ENCODE measurements at places on chromosomes 6 and 20. TPM values are rescaled to one million over a fixed set of nuclear protein-coding genes. Genes with fewer than 3 reads are reported as not detected.

DNA sequence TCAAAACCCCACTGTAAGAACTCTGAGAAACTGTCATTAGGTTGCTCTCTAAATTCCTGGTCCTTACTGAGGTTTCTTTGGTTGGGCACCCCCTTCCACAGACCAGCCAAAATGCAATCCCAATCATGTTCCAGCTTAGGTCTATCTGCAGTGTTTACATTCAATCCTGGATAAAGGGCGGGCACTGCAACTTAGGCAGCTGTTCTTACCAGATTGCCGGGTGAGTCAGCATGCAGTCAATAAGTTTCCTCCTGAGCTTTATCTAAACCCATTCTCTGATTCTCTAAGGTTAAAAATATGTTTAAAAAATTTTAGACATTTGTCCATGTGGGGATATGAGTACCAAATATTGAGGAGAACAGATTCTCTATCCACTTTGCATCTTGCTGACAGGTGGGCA is 197.8 kb downstream of the HAO1 start:
- DNase-seq: no peak

DNA sequence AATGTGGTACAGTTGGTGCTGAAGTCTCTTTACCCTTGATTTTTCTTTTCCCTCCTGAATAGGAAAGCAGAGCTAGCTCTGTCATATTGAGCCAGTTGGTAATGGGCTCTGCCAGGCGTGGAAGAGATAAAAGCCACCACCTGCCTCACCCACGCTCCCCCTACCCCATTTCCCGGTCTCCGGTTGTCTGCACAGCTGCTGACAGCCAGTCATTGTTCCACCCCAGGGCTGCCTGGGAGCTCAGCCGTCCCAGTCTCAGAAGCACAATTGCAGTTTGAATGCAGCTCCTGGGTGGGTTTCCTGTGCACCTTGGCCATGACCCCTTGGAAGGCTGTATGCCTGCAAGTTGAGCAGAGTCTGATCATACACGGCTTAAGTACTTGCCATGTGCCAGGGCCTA is 675.2 kb upstream of the FLRT3 start:
- DNase-seq: no peak

DNA sequence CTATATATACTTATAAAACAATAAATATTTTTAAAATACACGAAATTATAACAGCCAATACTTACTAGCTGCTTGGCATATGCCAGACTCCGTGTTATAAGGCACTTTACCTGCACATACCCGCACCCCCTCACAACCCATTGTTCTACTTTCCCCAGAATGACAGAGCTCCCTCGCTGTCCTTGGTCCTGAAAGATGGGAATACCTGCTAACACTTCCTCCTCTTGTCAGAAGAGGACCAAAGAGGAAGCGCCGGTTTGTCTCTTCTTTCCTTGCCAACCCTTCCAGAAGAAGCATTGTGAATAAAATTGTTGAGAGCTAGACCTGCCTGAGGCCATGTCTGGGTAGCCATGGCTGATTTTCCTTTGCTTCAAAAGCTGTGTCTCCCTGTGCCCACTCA is 149.3 kb downstream of the PTPRT start:
- no peak for DNase-seq

- DNase-seq: no peak
Measured at GRCh38 chr6:346386-347030, 45.0 kb upstream of the IRF4 start.

- DNase-seq: no peak
Measured at GRCh38 chr6:163151212-163151611, 263.3 kb upstream of the QKI start.

DNA sequence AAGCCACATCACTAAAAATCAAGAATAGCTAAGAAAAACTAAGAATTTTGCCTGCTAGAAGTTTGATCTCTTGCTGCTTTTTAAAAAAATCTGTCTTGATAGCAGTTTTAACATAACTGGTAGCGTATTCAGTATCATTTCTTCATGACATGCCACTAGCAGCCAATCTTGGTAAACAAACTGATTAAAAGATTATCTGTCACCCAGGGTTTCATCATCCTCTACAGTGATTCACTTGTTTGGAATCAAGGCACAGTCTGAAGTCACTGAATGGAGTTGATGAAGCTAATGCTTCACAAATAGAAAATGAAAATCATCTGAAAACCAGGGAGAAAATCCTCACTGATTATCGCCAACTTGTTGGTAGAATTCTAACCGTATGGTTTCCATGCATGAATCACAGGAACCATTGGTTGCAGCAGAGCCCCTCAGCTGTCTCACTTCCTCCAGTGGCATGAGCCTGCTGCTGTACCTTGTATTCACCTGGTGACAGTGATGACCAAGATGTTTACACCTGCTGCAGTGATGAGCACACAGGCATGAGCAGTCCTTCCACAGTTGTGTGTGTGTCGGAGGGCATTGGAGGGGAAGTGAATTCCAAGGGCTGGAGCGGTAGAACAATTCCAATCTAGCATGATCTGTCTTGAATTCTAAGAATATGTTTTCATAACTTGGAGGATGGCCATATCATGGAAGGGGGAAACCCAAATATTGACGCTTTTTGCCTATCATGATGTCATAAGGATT is 275.0 kb downstream of the KHDC1L start:
- DNase-seq: no peak

- no peak for DNase-seq
Measured at GRCh38 chr6:20919677-20920385, 385.6 kb downstream of the CDKAL1 start.

- no peak for DNase-seq
Measured at GRCh38 chr6:80523531-80523997, 417.1 kb downstream of the BCKDHB start.

GRCh38 chr6:11288065-11288464 is 55.6 kb upstream of the NEDD9 start:
- DNase-seq: no peak

DNA sequence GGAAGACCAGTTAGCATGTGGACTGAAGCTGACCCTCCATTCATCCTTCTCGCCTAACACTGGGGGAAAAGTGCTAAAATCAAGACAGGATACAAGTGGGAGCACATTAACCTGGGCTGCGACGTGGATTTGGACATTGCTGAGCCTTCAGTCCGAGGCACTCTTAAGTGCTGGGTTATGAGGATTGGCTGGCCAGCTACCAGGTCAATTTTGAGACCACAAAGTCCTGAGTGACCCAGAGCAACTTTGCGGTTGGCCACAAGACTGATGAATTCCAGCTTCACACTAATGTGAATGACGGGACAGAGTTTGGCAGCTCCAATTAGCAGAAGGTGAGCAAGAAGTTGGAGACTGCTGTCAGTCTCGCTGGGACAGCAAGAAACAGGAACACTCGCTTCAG is 20.7 kb downstream of the FUCA2 start:
- no peak for DNase-seq

GRCh38 chr6:112407101-112407590 is 60.0 kb downstream of the RFPL4B start:
- DNase-seq: no peak

DNA sequence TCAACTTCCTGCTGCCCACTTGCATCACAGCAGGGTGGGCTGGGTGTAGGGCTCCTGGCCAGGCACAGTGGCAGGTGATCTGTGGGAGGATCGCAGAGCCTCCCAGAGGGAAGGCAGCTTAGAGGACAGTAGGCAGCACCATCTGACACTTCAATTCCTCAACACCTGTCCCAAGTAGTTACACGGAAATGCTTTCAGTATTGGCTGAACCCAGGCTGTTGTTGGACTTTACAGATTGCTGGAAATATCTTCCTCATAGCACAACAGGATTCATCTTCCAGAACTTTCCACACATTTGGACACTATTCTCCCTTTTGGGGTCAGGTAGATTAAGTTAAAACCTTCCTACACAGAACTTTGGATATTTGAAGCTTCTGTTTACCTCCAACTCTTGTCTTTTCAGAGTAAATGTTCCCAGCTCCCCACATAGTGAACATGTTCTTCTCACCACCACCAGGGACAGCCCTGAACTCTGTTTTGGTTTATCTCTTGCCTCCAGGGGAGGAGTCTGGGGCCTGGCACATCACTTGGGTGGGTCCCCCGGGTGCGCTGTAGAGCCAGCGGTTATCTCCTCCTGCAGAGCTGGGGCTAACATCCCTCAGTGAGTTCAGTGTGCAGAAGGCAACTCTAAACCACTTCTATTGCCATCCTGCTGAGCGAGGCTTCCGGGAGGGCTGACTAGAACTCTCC is 3.5 kb upstream of the SLC22A2 start:
- DNase-seq: peak; percentile 53

- DNase-seq: no peak
Measured at GRCh38 chr20:49785852-49786175, 26.8 kb upstream of the SLC9A8 start.

GRCh38 chr6:106197441-106197840 is 111.3 kb downstream of the PRDM1 start:
- no peak for DNase-seq

GRCh38 chr20:48242623-48243022 is 457.3 kb upstream of the SULF2 start:
- DNase-seq: no peak

DNA sequence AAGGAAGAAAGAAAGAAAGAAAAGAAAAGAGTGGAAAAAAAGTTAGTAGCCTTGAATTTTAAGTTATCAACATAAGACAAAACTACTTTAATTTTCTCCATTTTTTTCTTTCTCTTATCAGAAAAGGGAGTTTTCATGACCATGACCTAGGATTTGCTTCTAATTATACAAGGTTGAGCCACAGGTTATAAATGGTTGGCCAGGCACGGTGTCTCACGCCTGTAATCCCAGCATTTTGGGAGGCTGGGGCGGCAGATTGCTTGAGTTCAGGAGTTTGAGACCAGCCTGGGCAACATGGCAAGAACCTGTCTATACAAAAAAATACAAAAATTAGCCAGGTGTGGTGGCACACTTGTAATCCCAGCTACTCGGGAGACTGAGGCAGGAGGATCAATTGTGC is 7.8 kb upstream of the MTRES1 start:
- DNase-seq: no peak

- no peak for DNase-seq
Measured at GRCh38 chr6:1945235-1945832, 300.1 kb downstream of the GMDS start.

DNA sequence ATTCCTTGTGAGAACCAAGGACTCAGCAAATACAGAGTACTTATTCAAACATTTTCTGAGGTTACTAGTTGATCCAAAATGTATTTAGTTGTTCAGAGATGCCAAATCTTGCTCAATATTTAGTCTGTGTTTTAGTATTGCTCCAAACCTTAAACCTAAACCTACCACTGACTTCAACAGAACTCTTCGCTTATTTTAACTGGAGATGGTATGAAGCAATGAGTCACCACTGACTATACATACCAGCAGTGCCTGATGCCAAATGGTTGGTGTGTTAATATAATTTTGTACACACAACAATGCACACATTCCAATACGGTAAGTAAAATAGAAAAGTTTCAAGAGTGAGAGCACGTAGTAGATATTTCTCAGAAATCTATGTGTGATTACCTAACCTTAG is 1.9 kb upstream of the SPTLC3 start:
- no peak for DNase-seq

- DNase-seq: no peak
Measured at GRCh38 chr6:91970700-91971099, 1383.8 kb upstream of the MAP3K7 start.

- no peak for DNase-seq
Measured at GRCh38 chr6:10968776-10969175, 75.3 kb downstream of the ELOVL2 start.

DNA sequence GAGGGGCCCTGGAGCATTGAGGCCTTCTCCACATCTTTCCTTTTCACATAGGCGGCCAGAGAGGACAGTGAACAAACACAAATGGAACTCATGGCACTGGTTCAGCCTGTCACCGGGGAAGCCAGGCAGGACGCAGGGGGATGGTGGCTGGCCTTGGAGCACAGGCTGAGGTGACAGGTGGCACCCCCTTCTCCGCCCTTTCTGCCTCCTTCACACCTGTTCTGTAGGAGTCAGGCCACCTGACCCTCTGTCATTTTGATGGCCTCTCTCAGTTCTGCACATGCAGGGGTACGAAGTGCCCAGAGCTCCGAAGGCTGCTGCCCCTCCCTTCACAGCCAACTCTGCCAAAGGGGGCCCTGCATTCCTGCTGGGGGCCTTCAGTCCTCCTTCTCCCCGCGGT is 60.8 kb downstream of the CD40 start:
- DNase-seq: no peak

GRCh38 chr20:46575394-46575793 is 24.9 kb upstream of the OCSTAMP start:
- no peak for DNase-seq

GRCh38 chr6:130815200-130816071 is 11.8 kb upstream of the SMLR1 start:
- no peak for DNase-seq

DNA sequence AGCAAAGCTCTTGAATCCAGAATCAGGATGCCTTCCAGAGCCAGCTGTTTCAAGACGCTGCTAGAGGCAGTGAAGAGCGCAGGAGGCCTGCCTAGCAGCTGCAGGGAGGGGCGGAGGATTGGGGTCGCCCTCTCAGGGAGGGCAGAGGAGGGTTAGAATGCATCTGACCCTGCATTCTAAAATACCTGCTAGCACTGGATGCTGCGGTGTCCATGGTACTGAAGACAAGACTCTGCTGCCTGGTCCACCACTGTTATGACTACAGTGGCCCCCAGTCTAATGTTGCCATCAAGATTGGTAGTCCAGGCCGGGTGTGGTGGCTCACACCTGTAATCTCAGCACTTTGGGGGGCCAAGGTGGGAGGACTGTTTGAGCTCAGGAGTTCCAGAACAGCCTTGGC is 193.7 kb upstream of the PROKR2 start:
- no peak for DNase-seq

DNA sequence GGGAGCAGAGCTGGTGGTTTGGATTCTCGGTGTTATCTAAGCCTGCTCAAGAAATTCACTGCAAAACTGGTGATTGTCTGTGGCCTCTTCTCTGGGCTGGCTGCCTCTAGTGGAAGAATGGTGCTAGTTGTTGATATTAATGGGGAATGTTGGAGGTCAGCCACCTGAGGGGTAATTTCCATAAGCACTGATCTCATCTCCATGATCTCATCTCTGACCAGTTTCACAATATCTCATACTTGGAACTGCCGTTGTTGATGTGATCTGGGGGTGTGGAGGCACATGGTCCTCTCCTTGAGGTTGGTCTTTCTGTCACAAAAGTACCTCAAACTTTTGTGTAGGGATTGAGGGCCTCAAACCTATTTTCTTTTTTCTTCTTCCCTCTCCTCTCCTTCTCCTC is 102.6 kb downstream of the CD109 start:
- no peak for DNase-seq

DNA sequence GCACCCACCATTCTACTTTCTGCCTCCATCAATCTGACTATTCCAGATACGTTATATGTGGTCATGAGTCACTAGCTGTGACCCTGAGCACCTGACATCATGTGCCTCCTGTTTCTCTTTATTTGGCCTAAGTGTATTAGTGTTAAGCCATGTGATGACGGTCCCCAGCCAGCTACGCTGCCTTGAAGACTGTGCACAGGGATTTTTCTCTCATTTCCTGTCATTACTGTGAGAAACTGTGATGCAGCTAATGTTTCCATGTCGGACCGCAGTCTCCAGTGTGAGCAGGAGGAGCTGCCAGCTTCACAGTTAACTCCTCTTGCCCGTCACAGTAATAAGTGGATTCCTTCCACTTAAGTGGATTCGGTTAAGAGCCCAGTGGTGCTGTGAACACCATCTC is 9.9 kb upstream of the SPATS1 start:
- no peak for DNase-seq

The SRF gene
- polyA plus RNA-seq: 2.0 TPM

The CLPSL1 gene
- not detected for polyA plus RNA-seq

The CASS4 gene
- 0.26 TPM for polyA plus RNA-seq

The UBD gene
- polyA plus RNA-seq: 23.5 TPM

The RAET1E gene
- polyA plus RNA-seq: not detected

The TXLNB gene
- polyA plus RNA-seq: not detected

The LIN28B gene
- not detected for polyA plus RNA-seq

The OR2H1 gene
- polyA plus RNA-seq: not detected

The MAFB gene
- polyA plus RNA-seq: 10.4 TPM

The BYSL gene
- polyA plus RNA-seq: 5.4 TPM

The FOXF2 gene
- not detected for polyA plus RNA-seq
